T-helper 1 cell (primary cell): ENCODE measurements at places on chromosomes 16 and 17.

DNA sequence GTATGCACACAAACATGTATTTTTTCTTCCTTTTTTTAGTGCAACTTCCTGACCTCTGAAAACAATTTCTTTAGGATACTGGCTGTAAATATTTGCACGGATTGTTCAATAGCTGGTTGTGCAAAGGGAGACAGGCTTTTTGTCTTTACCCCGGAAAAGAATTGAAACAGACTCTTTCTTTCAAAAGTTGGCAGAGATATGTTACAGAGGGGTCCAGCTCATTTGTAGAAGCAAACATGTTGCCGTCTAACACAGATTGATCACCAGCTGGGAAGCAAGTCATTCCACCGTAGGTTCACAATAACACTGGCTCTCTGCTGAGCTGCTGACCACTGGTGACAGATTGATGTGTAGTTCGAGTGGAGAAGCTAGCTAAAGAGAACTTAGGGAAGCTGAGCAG lies 130.9 kb downstream of the STX8 start:
- DNase-seq = no peak

DNA sequence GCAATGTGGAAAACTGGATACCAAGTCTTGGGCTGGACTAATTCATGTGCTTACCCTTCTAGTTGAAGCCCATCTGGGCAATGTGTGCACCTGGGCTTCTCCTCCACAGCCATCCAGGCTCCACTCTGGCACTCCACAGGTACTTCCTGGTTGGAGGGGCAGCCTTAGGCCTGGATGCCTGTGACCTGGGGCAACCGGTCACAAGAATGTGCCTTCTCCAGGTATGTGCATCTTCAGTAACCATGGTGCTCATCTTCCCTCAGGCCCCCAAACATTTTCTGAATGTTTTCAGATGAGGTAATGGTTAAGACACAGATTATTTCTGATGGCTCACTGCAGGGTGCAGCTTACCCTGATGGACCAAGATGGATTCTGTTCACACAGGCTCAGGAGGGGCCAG lies 11.1 kb downstream of the C16orf86 start:
- DNase-seq = no peak

DNA sequence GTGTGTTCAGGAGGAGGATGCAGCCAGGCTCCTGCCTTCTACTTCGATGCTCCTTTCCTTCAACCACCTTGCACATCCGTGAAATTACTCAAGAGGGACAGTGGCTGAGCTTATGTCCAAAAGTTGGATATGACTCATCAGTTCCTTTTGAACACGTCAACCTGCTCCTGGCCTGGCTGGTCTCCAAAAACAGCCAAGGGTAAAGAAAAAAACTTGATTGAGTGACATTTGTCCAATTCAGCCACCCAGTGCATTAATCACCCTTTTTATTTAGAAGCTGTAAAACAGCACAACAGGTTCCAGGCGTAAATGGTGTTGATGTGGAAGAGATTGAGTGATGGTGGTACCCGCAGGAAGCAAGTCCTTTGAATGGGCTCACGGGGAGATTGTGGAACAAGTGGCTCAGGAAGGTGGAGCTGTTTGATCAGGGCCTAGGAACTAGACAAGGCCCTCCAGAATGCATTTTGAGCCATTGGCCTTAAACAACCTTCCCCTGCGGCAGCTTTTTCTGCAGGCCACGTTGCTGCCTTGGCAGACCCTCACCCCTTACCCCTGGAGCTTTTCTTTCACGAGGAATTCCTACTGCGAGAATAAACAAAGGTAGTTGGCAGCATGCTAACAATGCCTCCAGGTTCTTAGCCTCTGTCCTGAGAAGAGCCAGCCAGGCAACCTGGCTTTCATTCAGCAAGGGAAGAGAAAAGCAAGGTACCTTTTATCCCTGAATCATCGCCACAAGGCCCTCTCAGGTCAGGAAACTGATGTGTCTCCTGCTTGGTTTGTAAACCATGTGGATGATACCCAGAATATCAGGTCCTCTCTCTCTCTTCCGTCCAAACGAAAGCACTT lies 173.3 kb upstream of the CACNG5 start:
- DNase-seq = no peak

GRCh38 chr17:76446449-76447231 lies 6.3 kb downstream of the UBE2O start:
- no peak for DNase-seq

DNA sequence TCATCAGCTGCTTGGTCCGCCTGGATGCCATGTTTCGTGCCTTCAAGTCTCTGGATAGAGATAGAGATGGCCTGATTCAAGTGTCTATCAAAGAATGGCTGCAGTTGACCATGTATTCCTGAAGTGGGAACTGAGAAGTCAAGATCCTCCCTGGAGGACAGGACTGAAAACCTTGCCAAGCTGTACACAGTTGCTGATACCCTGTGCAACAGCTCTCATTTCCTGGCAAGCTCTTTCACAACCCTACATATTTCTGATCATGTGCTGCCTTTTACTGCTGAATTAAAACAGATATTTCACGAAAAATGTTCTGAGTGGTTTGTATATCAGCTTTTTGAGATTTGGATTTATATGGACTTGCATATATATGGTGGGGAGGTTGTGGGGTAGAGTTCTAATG lies 898 bp downstream of the CAPNS2 start:
- DNase-seq = no peak

- DNase-seq = peak; percentile 93
Observed at GRCh38 chr16:1677942-1678499, at the start of gene JPT2. JPT2 (plus strand) TSS chr16:1678279; CDS start chr16:1678313, 34 bp downstream.

DNA sequence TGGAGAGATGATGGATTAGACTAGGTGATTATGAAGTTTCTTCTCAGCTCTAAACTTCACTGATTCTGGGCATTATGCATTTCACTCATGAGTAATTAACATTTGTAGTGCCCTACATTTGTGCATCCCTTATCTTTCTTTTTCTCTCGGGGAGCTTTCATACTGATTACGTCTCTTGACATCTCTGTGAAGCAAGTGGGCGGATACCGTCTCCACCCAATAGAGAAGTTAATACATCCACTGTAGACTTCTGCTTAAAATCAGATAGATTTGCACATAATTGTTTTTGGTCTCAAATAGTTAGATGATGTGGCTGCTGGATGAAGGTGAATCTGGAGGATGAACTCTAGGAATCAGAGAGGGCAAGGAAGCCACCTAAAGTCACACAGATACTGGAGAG lies 653.6 kb upstream of the EEF2KMT start:
- DNase-seq = no peak

GRCh38 chr17:69729944-69730343 lies 315.4 kb downstream of the MAP2K6 start:
- no peak for DNase-seq

- no peak for DNase-seq
Observed at GRCh38 chr16:5928476-5929065, 831.0 kb upstream of the EEF2KMT start.

- no peak for DNase-seq
Observed at GRCh38 chr16:57606847-57607501, 21.5 kb upstream of the ADGRG1 start.

- DNase-seq = no peak
Observed at GRCh38 chr17:41730479-41730878, 4.0 kb downstream of the HAP1 start.

DNA sequence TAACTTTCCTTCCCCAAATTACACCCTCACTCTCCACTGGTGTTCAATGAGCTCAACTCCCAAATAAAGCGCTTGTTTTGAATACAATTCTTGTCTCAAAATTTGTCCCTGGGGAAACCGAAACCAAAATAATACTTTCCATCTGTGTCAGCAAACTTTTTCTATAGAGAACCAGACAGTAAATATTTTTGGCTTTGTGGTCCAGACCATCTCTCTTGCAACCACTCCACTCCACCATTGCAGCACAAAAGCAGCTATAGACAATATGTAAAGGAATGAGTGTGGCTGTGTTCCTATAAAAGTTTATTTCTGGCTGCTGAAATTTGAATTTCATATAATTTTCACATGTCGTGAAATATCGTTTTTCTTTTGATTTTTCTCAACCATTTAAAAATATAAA lies 84.6 kb upstream of the ERCC4 start:
- DNase-seq = no peak

DNA sequence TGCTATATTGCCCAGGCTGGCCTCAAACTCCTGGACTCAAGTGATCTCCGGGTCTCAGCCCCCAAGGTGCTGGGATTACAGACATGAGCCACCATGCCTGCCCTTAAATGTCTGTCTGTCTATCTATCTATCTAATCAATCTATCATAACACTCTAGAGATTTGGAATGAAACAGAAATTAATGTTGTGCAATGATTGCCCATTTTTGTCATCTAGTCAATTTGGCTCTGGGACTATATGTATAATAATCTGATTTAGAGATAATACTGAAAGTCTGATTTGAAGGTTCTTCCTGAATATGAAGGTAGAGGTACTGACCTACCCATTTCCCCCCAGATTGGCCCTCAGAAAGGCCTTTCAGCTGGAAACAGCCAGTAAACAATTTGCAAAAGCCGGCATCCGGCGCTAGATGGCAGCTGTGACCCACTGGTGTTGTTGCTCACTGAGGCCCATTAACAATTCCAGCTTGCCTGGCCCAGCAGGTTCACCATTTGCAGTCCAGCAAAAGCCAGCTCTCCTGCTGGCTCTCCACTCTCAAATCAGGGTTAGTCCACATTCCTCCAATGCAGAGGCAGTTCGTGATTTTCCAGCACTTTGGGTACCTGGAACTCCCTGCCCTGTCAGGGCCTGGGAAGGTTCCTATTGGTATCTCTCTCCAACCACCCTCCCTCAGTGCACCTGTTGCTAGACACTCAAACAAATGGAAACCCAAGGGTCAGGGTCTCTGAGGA lies 22.9 kb upstream of the C16orf87 start:
- peak; percentile 36 for DNase-seq

DNA sequence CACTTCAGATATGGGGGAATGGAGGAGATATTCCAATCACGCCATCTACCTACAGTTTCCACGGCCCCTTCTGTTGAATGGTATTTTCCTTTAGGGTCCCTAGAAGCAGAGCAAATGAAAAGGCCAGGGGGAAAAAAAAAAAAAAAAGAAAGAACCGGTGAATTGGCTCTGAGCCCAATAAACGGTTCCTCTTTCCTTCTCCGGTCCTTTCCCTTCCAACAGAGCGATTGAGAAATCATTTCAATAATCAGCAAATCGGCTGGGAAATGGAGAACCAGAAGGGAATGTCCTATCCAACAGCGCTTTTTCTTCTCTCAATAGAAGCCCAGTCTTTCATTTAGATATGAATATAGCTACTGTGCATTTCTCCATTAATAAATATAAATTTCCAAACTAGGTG lies 26.8 kb upstream of the HOXB13 start:
- no peak for DNase-seq

DNA sequence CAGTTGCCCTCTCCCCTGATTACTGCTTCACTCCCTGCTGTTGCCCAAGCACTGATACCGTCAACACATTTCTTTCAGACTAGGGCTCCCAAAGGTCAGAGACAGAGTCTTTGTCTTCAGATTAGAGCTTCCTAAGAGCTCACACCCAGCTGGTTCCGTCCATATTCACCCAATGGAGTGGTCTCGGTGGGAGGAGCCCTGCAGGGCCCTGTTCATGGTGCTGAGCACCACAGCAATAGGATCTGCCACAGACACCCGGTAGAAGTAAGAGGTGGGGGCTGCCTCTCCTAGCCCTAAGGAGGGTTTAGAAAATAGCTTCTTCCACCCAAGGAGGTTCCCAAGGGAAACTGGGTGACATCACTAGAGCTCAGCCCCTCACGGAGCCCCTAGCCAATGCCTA lies 128.3 kb downstream of the CCDC144A start:
- DNase-seq = no peak

DNA sequence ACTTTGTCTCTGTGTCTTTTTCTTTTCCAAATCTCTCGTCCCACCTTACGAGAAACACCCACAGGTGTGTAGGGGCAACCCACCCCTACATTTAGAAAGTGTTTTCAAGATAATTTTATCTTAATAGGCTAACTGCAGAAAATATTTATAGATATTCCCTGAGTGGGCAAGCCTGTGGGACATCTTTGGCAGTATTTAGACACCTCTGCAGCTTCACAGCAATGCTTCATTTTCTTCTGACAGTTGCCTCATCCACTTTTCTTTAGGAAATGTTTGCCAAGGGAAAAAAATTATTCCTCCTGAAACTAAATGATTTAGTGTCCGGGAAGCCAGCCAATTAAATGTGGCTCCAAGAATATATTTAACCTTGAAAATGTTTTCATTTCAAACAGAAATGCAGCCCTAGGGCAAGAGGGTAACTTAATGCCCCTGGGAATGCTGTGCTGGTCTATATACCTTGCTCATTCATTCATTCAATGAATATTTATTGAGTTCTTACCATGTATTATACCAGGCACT lies 290.4 kb downstream of the ABCC12 start:
- DNase-seq = no peak

DNA sequence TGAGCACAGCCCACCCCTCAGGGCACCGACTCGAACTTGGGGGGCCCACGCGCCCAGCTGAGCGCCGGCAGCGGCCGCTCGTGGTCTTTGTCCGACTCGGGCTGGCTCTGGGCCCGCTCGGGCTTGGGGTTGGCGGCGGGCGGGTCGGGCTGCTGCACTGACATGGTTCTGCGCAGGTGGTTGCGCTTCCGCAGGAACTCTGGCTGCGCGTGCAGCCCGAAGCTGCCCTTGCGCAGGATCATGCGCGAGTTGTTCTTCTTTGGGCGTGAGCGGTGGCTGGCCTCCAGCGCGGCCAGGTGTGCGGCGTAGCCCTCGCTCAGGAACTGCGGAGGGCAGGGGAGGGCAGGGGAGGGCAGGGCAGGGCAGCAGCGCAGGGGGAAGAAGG lies 11.1 kb downstream of the PIMREG start:
- no peak for DNase-seq

GRCh38 chr16:88681709-88682451 lies 4.4 kb downstream of the SNAI3 start:
- DNase-seq = no peak

DNA sequence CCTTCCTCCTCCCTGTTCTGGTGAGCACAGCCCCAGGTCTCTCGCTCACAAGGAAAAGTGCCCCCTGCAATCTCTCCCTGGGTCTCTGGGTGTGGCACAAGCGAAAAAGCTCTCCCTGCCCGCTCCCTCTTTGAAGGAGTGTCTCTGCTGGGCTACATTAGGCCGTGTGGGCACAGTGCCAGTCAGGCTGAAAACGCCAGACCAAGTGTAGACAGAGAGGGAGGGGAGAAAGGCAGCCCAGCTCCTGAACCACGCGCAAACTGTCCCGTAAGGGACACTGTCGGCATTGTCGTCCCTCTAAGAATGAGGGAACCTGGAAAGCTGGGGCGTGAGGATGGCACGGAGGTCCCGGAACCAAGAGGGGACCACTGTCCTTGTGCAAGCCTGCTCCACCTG lies 3.9 kb downstream of the SMIM5 start:
- no peak for DNase-seq
